ENCODE measurements at places on chromosomes 4 and X.

DNA sequence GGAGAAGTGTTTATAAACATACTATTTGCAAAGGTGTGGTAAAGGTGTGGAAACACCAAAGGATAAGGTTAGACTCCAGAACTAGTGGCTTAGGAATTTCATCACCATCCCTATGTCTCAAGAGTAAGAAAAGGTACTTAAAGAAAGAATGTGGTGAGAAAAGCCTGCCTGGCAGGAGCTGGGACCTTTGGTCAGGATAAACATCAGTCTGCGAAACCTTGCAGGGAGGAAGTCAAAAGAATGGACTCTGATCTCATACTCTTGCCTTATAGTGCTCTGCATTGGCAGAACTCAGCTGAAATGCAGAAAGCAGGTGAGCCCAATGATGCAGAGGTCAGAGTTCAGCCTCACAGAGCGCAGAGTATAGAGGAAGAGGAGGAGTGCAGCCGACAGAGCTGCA, 97.2 kb upstream of the NR3C2 start:
- no peak for DNase-seq

DNA sequence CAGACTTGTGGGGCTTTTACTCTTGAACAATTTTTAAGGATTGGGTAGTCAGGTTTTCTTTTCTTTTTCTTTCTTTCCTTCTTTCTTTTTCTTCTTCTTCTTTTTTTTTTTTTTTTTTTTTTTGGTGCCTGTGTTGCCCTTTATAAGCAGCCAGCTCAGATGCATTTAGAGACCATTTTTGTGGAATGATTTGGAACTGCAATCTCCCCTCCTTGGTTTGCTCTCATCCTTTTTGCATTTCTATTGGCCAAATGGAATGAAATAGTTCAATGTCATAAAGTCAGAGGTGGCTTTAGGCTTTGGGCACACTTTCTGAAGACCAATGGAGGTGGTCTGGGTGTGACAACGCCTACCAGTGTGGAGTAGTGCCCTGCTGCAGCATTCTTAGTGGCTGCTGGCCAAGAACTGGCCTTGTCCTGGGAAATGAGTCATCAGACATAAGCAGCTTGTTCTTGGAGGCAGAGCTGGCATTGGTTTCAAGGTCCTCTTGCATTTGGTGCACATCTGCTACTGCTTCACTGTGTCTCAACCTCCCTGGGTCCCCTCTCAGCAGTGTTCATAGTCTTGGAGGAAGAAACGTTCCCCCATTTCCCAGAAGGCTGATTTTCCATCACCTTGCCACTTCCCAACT, 84.5 kb downstream of the CT47B1 start:
- DNase-seq, result peak; percentile 47

- no peak for DNase-seq
Measured at GRCh38 chrX:19639056-19639455, 123.7 kb upstream of the MAP3K15 start.

DNA sequence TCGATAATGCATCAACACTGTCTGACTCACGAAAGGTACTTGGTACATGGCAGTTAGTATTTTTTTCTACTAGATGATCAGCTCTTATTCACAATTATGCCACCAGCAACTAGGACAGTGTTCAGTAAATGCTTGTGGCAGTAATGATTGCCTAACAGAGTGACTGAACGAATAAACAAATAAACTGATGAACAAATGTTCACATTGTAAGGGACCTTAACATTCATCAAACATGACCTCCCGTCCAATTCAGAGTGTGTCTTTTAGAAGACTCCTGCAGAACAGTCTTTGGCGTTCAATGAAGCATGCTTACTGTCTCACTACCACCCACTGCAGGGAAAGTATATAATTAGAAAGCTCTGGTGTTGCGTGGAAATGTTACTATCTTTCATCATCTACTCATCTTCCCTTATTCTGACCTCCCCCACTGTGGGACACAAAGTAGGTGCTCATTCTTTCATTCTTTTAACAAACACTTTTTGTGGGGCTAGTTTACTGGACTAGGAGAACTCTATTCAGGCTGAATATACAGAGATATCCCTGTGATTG, 319.3 kb downstream of the RAB28 start:
- DNase-seq, result no peak

DNA sequence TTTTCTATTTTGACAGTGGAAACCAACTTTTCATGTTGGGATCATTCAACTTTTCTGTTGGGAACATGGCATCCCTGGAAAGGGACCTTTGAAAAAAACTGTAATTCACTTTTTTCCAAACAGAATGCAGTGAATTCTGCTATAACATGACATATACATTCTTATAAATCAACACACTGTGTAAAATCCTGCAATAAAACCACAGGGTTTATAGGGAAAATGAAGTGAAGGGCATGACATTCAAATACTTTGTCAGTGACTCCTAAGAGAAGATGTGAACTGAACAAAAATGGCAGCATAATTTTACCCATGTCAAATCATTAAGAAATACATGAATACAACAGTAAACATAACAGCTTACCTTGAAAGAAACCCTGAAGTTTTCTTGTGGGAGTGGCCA, 264.5 kb upstream of the ANKRD50 start:
- DNase-seq, result no peak

GRCh38 chr4:177047851-177048174, 255.1 kb upstream of the VEGFC start:
- peak; percentile 23 for DNase-seq

- DNase-seq, result no peak
Measured at GRCh38 chr4:100106982-100107381, 83.3 kb downstream of the DDIT4L start.

DNA sequence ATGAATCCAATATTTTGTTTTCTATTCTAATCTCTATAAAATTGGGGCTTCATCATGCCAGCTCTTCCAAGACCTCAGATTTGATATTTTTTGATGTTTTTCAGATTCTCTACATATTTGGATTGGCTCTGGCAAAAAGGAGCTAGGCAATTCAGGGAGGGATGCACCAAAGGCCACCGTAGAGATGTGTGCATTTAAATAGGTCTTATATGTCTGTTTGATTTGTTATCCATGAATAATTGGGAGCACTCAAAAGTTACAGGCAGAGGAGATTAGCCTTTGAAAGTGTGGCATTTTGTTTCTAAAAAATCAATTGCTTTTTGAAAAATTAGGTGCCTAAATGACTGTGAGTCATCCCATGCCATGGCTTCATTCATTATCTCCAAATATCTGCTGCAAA, 147.1 kb upstream of the RPS6KA6 start:
- no peak for DNase-seq

- DNase-seq, result peak; percentile 85
Measured at GRCh38 chrX:31223817-31224216, 152.0 kb upstream of the FTHL17 start.

DNA sequence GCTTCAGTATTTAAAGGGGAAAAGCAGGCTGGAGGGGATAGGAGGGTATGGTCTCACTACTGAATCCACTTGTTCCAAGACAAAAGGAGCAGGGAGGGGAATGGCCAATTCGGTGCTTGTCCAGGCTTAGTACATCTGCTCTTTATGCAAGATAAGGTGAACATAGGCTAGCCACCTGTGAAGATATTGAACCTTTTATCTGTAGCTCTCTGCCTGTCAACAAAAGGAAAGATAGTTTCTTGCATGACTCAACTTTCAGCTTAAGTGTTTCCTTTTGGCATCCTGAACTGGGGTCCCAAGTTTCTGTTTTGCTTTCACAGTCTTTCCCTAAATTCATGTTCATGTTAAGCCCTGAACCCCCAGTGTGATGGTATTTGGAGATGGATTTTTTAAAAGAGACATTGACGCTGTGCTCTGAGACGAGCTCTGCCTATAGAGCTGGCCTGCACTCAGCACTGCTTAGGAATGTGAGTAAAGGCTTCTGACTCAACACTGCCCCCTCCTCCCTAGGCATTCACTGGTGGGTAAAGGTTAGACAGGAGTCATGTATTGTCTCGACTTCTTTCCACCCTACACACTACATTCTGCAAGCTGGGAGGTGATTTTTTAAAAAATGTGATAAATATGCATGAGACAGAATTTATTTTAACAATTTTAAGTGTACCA, 28.2 kb downstream of the FAM149A start:
- peak; percentile 59 for DNase-seq

DNA sequence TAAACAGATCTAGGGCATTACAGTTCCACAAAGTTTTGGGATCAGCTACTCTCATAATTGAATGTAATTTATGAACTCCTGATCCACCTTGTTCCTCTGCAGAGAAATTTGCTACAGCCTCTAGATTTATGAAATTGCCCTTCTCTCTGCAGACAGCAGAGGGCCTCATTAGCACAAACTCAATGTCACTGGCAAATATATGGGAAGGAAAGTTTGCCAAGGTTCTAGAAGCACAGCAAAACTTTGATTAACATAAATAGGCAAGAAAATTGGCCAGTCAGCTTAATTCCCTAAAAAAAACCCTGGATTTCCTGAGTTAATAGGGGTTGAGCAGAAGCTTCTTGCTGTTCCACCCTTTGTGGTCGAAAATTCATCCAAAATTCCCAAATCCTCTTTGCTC, 31.5 kb downstream of the PRPS1 start:
- DNase-seq, result peak; percentile 40

- DNase-seq, result peak; percentile 98
Measured at GRCh38 chr4:184383497-184384055, 90.8 kb downstream of the IRF2 start.

- DNase-seq, result peak; percentile 71
Measured at GRCh38 chr4:84606645-84607044, 23.7 kb downstream of the CDS1 start.

GRCh38 chr4:185246453-185246852, 37.1 kb downstream of the SNX25 start:
- DNase-seq, result no peak

GRCh38 chrX:23513121-23513520, 154.2 kb upstream of the PRDX4 start:
- DNase-seq, result no peak

DNA sequence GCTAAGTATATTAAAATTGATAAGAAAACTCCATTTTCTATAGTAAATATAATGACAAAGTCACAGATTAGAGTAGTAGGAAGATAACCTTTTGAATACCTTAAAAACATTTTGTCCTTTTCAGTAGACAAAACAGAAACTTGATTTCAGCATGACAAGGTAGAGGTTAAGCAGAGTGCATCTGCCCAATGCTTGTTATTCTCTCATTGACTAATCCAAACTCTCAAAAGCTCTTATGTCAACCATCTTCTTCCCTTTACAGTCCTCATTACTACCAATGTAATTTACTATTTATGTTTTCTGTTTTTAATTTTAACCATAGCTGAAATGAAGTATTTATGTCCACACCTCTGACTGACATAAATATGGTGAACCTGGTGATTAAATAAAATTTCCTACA, 11.1 kb downstream of the NIPAL1 start:
- no peak for DNase-seq

GRCh38 chrX:33134164-33134563, 77.2 kb downstream of the DMD start:
- no peak for DNase-seq

DNA sequence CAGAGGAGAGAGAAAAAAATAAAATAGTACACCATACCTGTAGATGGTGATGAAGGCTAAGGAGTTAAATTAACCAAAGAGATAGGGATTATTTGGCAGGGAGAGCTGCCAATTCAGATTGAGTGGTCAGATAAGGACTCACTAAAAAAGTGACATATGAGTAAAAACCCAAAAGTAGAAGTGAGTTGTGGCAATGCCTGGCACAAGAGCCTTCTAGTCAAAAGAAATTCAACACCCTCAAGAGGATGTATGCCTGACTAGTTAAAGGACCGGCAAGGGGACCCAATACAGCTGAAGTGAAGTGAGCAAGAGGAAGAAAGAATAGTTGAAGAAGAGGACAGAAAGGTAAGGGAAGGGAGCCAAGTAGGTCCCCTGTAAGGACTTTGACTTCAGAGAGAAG, 34.9 kb downstream of the ELF2 start:
- no peak for DNase-seq

DNA sequence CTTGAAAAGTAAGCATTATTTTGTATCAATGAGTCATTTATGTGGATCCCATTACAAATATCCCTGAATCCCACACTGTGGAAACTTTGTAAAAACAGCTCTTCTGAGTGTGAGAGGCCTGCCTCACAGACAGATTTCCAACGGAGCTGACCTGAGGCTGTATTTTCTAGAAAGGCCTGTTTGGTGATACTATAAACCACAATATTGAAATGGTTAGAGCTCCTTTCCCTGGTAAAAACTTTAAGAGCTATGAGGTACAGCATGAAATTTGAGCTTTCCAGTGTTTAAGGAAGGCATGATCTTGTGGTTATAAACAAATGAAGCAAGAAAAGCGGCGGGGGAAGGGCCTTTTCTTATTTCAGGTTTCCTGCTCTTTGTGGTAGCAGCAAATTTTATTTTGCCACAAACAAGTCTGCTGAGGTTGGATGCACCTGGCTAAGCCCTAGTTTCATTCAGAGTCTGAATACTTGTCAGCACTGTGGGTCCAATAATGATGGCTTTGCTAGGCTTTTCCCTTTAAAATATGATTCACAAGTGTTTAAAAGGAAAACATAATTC, 86.8 kb upstream of the ETNPPL start:
- peak; percentile 84 for DNase-seq

DNA sequence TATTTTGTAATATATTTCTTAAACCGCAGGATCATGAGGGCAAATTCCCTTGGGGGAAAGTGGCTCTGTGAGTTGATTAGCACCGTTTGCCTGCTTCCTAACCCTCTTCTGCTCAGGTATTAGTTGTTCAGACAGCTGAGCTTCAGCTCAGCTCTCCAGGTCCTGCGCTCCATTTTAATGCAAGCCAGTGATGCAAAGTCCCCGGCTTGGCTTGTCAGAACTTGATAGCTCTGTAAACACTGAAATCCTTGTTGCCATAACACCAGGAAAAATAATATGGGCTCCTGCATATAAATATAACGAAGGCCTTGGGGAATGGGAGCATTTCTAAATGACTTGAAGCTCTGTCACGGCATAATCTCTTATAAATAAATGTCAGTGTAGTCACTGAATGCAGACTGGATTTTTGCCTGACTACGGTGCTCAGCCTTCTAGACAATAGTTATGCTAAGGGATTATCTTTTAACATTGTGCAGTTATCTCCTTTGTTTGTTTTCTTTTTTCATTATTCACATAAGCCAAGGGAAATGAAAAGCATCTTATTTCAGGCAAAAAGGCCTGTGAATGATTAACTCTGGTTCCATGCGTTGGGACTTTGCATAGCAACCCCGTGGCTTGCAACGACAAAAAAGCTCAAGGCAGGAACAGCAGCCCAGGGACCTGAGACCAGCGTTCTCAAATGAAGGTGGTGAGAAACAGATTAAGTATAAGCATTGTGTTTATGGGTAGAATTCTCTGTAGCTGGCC, 253.2 kb downstream of the SPRY1 start:
- peak; percentile 97 for DNase-seq

DNA sequence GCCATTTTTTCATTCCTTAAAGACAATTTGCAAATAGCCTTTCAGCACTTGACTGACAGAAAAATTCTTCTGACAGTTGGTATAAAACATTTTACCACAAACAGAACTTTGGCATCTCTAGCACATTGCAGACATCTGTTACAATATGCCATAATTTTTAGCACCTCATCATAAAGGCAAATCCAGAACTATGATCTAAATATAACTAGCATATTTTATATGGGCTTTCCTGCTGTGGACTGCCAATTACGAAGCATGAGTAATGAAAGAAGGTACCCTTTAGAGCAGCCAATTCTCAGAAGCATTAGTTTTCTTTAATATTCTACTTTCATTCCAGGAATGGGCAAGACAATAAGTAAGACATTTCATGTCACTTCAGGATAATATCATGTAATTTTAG, 647.4 kb upstream of the GALNT7 start:
- DNase-seq, result no peak

- DNase-seq, result peak; percentile 24
Measured at GRCh38 chr4:76806757-76807156, 91.2 kb downstream of the SOWAHB start.
